Activated CD4-positive, CD25-positive, alpha-beta regulatory T cell (primary cell): ENCODE measurements at places on chromosomes 7 and 10.

- DNase-seq = no peak
Observed at GRCh38 chr10:30348378-30348776, 701 bp downstream of the MTPAP start.

- DNase-seq = no peak
Observed at GRCh38 chr7:126668367-126668752, 584.4 kb downstream of the GRM8 start.

DNA sequence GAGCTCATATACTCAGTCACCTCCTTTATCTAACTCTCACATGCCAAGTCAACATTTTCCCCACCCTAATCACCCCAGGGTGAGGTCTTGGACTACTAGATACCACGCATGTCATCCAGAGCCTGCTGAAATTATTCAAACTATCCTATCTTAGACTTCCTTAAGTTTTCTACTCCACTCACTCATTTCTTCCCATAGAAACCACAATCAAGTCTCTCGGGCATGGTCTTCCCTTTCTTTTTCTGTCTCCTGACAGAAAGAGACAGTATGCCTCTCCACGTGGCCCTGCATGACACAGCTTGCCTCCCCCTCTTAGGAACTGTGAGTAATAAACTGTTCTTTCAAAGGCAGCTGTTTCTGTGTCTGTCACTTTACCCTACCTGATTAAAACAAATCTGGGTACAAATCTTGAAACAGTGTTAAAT is 29.4 kb downstream of the TAS2R41 start:
- no peak for DNase-seq

DNA sequence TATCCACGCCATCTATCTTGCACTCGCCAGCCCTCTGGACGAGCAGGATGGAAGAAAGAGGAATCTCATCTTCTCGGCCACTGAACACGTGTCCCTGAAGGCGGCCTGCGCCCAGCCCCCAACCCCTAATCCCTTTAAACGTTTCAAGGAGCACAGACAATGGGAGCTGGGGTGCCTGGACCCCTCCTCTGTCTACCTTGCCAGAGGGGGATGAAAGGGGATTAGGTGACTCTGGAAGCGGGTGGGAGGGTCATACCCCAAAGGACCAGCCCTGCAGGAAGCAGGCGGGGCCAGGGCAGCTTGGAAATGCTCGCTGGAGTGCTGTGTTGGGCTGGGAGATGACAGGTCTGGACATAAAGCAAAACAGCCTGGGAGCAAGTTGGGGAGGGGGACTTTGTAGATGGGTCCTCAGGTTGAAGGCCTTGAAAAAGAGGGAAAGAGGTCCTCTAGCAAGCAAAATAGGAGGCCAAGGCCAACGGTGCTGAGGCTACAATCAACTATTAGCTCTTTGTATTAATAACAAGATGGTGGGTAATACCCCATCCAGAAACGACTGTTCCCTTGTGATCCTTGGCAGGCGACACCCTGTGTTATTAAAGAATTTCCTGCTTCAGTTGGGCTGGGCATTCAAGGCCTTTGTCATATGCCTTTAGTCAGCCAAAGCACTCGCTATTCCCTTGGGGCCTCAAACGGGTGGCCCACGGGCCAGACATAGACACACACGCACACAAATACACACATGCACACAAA is 126.5 kb upstream of the UNC5B start:
- no peak for DNase-seq

- no peak for DNase-seq
Observed at GRCh38 chr10:72049969-72050781, 38.2 kb downstream of the SPOCK2 start.

DNA sequence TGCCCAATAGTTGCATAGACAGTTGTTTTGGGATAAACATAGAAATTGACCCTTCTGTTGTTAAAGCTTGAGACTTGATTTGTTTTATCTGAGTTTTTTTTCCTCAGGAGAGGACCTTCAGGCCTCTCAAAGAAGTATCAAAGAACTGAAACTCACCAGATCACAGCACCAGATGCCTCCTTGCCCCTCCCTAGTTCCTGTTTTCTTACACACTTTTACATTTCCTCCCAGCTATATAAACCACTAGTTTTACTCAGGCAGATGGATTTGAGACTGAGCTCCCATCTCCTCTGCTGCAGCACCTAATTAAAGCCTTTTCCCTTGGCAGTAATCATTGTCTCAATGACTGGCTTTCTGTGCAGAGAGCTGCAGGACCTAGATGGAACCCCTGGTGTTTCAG is 150.6 kb upstream of the NRG3 start:
- DNase-seq = no peak

DNA sequence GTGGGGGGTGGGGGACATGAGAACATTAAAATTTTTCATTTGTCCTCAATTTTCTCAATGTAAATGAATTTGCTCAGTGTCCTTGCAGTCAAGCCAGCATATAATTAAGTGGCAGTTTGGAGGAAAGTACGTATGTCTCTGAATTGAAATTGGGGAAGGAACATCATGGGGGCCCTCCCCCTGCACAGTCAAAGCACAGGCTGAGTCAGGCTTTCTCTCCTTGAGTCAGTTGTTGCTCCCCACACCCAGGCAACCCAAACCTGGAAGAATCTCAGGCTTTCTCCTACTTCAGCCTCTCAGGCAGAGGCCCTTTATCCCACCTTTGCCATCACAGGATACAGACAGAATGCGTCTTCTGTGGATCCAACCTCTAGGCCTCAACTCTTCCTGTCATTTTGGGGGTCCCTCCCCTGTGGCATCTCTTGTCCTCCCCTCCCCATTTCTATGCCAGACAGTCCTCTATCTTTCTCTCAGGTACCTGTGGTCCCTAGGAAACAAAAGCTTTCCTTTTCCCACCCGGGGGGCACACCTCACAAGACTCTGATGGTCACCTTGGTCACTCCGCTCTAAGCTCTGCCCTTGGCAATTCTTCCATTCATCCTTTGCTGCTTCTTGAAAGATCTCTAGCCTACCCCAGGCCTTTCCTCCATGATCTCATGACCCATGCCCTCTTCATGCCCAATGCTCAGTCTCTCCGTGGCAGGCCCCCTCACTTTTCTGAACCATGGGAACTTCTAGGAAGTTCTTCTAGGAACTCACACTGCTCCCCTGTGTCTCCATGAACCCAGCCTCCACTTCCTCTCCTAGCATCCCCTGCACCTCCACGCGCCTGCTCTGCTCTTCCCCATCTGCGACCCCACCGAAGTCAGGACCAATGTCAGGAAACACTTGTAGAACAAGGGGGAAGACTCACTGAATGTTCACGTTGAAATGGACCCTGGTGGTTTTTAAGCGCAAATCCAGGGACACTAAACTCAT is 40.4 kb downstream of the CREB3L2 start:
- no peak for DNase-seq
